ENCODE measurements at places on chromosomes 11 and 22.
A peak's percentile ranks its signal among the peaks of the same experiment; 100 is the strongest.

- no peak for DNase-seq
Measured at GRCh38 chr22:16783930-16784354, 41.3 kb downstream of the XKR3 start.

DNA sequence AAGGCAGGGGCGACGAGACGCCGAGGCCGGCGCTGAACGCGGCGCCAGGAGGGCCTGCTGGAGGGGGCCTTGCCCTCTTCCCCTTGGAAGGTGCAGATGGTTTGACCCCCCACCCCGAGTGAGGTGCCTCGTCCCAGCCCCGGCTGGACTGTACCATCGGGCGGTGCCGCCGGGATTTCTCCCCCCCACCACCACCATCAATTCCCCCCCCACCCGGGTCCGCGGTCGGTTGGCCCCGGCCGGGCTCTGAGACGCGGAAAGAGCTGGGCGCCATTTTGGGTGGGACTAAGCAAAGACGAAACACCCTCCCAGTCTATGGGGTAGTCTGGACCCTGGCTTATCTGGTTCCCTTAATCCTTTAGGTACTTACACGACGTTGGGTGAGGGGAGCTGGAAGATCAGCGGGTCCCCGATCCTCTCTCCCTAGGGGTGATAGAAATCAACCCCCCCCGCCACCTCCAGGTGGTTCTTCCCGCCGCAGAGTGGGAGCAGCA lies at the start of gene PRDM10:
TSS of gene PRDM10 (minus strand) at position 484 of the 494 bp plus-strand sequence. CDS start 41,871 bp downstream, outside the sequence.
- peak; percentile 96 for DNase-seq

DNA sequence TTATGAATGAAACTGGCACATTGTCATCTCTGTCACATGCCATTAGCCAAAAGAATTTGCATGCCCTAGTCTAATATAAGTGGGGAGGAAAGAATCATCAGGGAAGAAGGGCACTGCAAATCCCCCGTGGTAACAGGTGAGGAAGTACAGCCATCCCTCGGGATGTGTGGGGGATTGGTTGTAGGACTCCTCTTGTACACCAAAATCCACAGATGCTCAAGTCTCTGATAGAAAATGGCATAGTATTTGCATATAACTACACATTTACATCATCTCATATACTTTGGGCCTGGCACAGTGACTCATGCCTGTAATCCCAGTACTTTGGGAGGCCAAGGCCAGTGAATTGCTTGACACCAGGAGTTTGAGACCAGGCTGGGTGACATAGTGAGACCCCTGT lies 109.7 kb downstream of the HIPK3 start:
- no peak for DNase-seq

DNA sequence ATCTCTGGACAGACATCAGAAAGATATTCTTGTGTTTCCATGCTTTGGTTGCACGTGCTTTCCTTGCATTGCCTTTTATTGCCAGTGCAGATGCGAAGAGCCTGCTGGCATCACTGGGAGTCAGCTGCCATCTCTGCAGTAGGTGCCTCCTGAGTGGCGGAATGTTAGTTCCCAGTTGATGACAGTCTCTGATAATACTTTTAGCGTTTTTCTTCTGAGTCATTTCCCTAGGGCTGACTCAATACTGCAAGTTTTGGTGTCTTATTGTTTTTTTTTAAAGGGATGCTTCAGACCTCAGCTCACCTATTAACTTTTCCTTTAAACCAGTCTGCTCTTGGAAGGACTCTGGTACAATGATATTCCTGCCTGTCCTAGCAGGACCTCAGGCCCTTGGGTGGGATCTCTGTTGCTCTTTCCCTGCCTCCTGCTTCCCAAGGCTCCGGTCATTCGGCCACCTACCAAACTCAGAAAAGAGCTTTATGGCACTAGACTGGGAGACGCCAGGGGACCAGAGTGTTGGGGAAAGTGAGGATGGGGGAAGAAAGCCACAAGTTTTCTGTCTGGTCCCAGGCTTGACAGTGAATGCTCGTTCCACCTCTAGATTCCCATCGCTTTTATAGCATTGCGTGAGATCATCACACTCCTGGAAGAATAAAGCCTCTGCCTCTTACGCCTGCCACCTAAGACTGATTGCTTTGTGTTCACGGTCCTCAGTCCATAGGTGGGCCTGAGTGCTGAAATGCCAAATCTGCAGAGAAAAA lies 308.7 kb downstream of the DDX10 start:
- no peak for DNase-seq

DNA sequence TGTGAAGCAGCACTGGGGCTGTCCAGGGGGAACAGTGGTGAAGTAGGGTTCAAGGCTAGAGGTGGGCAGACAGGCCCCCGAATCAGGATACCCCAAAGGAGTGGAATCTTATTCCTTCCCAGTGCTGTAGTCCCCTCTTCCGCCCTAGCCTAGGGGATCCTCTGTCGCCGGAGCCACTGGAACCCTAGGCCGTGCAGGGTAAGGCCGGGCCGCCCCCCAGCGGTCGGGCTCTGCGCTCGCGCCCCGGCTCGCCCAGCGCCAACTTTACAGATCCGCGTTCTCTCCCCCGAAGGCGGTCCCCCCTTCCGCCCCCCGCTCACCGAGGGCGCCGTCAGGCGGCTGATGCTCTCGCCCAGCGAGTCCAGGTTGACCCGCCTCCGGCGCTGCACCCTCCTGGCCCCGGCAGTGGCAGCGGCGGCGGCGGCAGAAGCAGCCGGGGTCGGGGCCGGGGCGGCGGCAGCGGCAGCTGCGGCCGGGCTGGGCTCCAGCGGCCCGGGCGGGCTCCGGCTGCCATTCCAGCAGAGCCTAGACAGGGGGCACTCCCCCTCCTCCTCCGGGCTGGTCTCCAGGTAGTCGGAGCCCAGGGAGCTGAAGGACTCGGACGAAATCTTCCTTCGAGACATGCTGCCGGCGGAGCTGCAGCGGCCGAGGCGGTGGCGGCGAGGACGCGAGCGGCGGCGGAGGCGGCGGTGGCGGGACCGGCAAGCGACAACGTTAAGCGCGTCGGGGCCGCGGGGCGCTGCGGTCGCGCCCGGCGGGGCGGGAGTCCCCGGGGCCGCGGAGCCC lies 650 bp downstream of the GUCY1A2 start:
- peak; percentile 57 for DNase-seq

DNA sequence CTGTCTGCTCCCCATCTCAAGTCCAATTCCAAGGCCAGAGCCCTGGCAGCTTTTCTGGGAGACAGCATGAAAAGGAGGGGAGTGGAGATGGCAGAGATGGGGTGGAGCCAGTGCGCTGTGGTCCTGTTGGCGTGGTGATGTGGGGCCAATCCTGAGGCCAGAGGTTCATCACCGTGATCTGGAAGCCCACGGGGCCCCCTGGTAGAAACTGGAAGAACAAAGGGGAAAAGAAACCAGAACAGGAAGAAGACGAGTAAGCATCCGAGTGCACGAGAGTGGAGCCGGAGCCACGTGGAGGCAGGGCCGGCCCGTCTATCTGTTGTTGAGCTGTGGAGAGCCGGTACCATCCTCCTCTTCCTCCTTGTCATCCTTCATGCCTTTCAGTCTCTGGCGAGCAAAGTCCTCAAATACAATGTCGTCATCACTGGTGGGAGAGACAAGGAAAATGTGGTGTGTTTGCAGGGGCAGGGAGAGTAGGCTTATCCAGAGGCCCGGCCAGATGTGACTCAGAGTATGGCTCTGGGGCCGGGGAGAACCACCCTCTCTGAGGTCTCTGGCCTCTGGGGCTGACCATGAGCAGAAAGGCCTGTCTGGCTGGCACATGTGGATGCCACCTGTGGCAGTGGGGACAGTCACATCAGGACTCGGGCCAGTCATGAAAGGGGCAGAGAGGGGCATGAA lies 25.4 kb downstream of the TPBGL start:
- no peak for DNase-seq

DNA sequence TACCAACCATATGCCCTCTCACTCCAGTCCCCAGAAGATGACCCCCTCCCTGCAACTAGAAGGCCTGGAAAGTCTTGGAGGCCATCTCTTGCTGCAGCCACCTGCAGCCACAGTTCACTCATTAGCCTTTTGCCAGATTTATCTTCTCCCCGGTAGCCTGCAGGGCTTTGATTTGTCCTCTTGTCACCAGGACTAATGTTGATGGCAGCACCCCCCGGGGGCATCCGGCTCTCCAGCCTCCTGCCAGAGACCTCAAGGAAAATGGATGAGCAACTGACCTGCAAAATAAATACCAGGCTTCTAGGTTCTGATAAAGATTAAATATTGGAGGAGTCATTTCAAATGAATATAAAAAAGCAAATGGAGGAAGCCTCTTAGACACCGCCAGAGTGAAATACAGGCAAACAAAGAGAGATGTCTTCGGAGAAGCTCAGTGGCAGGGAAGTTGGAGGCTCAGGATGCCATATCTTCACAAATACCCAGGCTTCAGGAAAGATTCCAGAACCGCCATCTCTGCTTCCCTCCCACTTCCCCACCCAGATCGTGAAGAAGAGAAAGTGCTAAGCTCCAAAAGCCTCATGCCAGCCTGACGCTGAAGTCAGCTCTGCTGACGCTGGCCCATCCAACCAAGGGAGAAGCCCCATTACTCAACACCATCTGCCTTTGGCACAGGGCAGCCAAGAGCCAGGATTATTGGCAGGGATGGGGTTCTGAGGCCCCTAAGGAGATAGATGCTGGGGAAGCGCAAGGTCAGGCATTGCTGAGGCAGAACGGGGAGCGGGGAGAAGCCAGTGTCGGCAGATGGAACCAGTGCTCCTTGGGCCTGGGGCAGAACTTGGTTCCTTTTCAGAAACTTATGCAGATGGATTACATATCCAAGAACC lies 362.7 kb downstream of the CADM1 start:
- DNase-seq: no peak

GRCh38 chr11:18769802-18770456 lies 21.7 kb downstream of the PTPN5 start:
- no peak for DNase-seq

DNA sequence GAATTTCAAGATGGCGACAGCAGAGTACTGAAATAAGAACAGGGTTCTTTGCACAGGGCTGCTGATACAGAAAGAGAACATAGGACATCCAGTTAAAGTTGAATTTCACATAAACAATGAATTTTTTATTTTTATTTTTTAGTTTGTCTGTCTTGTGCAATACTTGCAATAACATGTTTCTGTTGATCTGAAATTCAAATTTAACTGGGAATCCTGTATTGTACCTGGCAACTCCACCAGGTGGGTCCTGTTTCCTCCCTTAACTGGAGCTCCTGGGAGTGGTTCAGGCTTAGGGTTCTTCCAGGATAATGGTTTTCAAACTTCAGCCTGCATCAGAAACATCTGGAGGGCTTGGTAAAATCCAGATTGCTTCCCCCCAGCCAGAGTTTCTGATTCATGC lies 14.9 kb upstream of the SERPINH1 start:
- no peak for DNase-seq

GRCh38 chr22:38219632-38220031 lies 17.8 kb downstream of the MAFF start:
- no peak for DNase-seq

- DNase-seq: no peak
Measured at GRCh38 chr22:30889268-30889995, 79.1 kb downstream of the MORC2 start.

GRCh38 chr11:117176186-117176585 lies 2.4 kb upstream of the SIDT2 start:
- no peak for DNase-seq

DNA sequence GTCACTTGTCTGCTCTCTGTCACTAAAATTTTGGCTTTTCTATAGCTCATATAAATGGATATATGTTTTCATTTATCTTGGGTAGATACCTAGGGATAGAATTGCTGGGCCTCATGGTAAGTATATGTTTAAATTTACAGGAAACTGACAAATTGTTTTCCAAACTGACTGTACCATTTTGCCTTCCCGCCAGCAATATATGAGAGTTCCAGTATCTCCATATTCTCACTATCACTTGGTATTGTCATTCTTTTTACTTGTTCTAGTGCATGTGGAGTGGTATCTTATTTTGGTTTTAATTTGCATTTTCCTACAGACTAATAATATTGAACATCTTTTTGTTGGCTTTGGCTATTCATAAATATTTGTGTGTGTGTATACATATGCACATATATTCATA lies 101.7 kb downstream of the TMEM135 start:
- DNase-seq: no peak

- no peak for DNase-seq
Measured at GRCh38 chr11:102824556-102824955, 18.9 kb downstream of the MMP3 start.

GRCh38 chr22:47015589-47016178 lies 253.2 kb downstream of the TBC1D22A start:
- DNase-seq: no peak

- DNase-seq: no peak
Measured at GRCh38 chr11:11641581-11641980, 19.8 kb upstream of the GALNT18 start.

DNA sequence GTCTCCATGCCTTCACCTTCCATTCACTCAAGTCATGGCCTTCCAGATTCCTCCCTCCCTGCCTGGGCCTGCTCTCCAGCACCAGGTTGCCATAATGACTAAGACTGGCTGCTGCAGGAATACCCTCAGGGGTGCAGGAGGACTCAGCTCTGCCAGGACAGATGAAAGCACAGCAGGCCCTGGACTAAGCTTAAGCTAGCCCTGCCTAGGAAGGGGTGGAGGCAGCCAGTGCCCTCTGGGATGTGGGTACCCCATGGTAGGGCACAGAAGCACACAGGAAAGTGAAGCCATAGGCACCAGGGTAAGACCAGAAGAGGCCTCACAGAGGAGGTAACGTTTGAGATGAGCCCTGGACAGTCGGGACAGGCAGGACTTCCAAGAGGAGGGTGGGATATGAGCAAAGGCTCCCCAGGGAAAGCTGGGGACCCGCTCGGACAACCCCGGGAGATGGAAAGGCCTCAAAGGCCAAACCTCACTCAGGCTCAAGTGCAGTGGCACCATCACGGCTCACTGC lies 3.0 kb upstream of the RIN1 start:
- DNase-seq: no peak

GRCh38 chr11:12815931-12816494 lies 141.8 kb downstream of the TEAD1 start:
- DNase-seq: no peak

GRCh38 chr22:46731246-46732040 lies 6.6 kb downstream of the CERK start:
- no peak for DNase-seq

- DNase-seq: peak; percentile 55
Measured at GRCh38 chr11:115941481-115941993, 437.3 kb upstream of the CADM1 start.

DNA sequence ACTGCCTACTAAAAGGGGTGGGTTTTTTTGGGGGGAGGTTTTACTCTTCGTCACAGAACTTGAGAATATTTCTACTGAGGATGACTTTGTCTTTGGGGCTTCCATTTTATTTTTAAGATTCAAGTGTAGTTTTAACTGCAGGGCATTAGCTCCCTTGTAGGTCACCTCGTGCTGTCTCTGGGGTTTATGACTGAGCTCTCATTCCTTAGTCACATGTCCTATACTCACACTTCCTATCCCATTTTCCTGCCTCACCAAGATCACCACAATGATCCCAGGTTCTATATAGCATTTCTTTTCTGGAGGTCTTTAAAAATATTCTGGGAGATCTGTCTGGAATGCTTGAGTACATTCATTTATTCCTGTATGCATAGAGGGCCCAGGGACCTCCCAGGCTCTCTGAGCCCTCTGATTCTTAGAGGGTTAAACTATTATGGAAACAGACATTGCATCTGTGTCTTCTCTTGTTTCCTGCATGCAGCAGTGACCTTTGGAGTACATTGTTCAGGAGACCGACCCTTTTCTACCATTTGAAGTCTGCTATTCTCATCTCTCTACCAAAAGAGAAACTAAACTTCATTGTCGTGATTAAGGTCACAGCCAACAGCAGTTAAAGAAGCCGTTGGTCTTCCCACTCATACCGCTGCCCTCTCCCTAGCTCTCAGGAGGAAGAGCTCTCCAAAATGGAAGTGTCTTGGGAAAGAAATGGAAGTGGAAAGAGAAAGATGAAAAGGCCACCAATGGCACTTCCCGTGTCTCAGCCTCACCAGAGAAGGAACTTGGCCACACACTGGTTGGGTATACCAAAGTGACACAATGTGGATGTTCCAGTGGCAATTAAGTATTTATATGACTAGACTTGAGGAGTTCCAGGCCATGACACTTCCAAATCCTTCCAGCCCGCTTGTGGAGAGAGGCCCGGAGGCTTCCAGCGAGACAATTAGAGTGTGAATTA lies 77.5 kb downstream of the ZBTB16 start:
- no peak for DNase-seq

Measured in ureter (tissue), 1 donor.